ENCODE measurements at places on chromosomes 1 and 21.
A peak's percentile ranks its signal among the peaks of the same experiment; 100 is the strongest.

DNA sequence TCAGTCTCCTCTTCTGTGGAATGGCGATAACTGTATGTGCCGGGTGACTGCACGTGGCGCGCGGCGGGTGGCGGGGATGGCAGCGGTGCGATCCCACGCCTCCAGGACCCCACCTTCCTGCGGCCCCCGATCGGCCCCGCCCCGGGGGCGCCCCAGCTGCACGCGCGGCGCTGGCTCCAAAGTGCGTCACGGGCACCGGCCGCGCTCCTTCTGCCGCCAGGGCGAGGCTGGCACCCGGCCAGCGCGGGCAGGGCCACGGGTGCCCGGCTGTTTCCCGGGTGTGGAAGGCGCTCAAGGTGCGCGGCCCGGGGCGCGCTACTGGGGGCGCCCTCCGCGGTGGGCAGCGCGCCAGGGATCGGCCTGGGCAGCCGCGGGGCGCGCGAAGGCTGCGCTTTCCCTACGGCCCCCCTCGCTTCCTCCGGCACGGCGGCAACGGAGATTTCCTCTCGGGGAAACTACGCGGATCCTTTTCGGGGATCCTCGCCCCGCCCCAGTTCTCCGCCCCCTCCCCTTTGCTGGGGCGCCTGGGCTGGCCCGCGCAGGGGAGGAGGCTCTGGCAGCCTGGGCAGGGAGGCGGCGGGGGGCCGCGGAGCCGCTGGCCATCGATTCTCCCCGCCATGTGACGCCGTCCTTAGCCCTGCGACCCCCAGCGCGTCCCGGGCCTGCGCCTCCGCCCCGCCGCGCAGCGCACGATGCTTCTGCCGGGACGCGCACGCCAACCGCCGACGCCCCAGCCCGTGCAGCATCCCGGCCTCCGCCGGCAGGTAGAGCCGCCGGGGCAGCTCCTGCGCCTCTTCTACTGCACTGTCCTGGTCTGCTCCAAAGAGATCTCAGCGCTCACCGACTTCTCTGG, at the start of gene EVA1C:
EVA1C (plus strand) TSS at position 545 of the 853 bp plus-strand sequence; CDS start at position 693, 148 bp downstream.
- DNase-seq, result no peak

DNA sequence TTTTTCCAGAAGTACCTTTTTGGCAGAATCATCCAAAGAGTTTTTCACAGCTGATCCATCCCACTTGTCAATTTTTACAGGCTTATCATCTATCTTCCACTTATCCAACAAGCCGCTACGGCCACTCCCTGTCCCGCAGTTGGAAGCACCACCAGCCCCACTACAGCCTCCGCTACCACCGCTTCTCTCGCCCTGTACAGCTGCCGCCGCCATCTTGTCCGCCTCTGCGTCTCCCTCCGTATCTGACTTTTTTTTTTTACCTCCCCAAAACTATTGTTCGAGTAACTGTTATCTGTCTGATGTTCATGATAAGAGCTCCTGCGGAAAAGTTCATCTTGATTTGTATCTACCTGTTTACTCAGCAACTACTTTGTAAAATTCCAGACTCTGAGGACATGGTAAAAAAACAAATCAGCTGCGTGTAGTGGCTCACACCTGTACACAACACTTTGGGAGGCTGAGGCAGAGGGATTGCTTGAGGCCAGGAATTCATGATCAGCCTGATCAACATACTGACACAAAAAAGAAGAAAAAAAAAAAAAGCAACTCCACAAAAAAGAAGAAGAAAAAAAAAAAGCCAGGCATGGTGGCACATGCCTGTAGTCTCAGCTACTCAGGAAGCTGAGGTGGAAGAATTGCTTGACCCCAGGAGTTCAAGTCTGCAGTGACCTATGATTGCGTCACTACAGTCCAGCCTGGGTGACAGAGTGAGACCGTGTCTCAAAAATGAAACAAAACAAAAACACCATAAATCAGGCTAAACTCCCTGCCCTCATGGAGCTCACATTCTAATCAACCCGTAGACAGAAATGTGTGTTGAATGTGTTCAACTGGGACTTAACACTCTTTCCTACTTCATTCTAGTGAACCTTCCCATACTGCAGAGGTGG, 8.0 kb upstream of the EYA3 start:
- DNase-seq, result no peak

GRCh38 chr1:86912281-86912900, 1.5 kb downstream of the SELENOF start:
- DNase-seq, result no peak

DNA sequence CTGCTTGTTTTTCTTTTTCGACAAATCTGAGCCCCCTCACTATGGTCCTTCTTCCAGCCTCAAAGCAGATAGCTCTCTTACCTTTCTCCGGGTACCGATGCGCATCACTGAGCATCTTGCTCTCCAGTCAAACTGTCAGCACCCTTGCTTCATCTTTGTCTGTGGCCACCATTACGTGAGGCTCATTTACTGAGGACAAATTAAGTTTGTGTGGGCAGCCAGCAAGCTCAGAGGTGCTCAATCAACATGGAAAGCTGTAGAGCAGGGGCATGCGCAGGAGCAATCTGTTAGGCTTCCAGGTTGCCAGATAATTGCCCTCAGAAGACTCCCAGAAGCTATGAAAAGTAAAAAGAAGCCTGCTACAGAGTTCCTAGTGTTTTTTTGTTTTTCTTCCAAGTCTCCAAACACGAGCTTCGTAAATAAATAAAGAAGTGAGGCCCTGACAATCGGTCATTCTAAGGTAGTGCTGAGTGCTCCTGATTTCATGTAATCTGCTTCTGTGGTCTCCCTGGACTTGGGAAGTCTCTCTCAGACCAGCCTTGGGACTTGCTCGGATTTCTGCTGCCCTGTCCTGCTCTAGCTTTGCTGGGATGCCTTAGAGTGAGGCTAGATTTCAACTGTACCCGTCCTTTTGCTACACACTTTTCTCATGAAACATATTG, 1.8 kb downstream of the C1orf53 start:
- DNase-seq, result no peak

GRCh38 chr1:182367926-182368325, 23.7 kb downstream of the GLUL start:
- DNase-seq, result no peak

DNA sequence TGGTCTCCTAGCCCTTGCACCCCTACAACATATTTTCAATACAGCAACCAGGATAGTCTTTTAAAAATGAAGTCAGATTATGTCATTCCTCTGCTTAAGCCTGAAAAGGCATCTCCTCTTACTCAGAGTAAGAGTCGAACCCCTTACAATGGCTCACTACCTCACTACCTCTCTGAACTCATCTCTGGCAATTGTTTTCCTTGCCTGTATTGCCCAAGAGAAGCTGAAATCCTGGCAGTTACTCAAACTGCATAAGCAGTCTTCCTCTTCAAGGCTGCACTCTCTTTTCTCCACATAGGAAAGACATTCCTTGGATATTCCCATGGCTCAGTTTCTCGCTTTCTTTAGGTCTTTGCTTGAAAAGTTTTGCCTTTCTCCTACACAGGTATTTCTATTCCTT, 22.7 kb downstream of the CLDN8 start:
- DNase-seq, result no peak

DNA sequence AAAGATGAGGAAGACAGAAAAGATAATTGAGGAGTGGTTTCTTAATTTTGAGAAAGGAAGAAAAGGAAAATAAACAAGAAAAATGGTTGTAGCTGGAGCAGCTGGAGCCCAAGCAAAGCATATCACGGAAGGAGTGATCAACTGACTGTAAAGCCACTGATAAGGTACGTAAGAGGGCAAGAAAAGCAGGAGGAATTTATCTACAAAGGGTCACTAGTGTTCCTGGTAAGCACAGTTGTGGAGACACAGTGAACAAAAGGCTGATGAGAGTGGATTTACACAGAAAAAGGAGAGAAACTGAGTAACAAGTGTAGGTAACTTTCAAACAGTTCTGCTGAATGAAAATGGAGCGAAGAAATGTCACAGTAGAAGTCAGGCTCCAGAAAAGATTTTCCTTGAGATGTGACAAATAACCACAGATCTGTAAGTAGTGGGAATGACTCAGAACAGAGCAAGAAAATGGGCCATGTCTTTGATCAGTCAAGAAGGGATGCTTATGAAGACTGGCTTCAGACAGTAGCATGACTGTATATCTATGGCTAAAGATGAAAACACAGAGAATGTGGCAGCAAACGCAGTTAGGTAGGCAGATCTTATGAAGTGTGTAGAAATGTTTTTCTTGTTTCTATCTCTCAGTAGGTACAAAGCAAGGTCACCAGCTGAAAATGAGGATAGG, 45.6 kb upstream of the RBM34 start:
- no peak for DNase-seq

DNA sequence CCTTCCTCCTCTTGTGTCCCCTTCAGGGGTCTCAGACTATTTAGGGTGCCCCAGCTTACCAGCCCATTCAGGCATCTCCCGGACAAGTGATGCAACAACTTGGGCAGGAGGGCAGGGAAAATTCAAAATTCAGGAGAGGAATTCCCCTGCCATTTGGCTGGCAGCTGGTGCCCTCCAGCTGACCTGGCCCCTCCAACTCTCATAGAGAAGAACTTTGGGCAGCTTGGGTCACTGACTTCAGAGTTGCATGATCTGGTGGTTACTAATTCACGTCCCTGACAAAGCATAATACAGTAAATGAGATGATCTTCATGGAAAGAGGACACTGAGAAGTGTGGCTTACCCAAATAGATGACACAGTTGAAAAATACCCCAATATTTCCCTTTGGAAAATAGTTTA, at the start of gene FCAMR:
FCAMR (minus strand) TSS at position 15 of the 400 bp plus-strand sequence. CDS start 335 bp downstream, outside the sequence.
- no peak for DNase-seq

DNA sequence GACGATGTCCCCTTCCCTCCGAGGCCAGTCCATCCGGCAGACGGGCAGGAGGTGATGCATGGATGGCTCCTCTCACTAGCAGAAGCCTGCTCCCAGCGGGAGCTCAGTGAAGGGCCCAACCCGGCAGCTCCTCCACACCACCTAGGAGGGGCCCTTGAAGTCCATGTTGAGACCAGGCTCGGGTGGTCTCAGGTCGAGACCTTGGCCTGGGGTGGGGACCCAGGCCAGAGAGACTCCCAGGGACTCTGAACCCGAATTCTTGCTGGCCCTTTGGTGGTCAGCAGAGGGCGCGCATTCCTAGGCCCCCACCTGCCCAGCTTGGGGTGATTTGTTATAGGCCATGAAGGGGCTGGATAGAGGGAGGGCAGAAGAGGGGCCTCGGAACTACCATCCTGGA, 642 bp upstream of the NT5C1A start:
- no peak for DNase-seq

- no peak for DNase-seq
These were observed 206.4 kb upstream of the PTGFR start for GRCh38 chr1:78284354-78284753.

DNA sequence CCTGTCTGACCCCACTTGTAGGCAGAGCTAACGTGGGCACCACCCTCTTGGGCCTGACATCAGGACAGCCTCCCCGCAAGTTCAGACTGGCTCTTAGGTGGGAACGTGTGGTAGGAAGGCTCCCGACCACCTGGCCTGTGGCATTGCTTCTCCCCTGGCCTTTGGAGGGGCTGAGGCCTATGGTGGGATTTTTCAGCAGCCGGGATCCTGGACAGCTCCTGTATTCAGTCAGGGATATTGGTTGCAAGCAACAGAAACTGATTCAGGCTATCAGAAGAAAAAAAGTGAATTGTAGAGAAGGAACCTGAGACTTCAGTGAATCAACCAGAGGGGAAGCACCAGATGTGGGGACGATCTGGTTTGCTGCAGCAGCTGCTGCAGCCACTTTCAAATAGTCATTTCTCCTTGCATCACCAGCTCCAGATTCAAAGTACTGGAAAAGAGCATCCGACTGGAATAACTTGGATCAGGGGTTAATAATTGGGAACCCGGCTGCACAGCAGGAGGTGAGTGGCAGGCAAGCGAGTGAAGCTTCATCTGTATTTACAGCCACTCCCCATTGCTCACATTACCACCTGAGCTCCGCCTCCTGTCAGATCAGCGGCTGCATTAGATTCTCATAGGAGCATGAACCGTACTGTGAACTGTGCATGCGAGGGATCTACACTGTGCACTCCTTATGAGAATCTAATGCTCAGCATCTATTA, 5.9 kb downstream of the RNF186 start:
- no peak for DNase-seq

DNA sequence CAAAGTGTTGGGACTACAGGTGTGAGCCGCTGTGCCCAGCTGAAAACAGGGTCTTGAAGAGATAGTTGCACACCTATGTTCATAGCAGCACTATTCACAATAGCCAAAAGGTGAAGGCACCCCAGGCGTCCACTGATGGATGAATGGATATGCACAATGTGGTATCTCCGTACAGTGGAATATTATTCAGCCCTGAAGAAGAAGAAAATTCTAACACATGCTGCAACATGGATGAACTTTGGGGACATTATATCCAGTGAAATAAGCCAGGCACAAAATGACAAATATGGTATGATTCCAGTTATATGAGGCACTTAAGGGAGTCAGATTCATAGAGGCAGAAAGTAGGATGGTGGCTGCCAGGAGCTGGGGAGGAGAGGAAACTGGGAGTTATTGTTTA, 137.6 kb upstream of the WNT4 start:
- DNase-seq, result no peak

GRCh38 chr1:231800108-231800507, 173.5 kb downstream of the DISC1 start:
- DNase-seq, result peak; percentile 71

GRCh38 chr1:36211841-36212240, 12.4 kb upstream of the THRAP3 start:
- no peak for DNase-seq

DNA sequence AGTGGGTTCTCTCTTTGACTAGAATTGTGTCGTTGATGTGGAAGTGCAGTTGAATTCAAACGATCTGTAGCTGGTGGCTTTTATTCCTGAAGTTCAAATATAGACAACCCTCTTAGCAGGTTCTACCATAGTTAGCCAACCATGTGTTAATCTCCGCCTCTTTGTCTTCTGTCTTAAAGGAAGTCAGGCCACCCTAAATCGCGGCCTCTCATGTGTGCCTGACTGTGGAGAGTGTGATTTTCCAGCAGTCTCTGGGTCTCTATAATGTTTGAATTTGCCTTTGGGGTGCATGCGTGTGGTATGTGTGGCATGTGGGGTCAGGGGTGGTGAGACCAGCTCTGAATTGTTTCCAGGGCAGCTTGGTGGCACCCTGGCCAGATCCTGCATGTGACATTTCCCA, 244.9 kb downstream of the DISC1 start:
- no peak for DNase-seq

- peak; percentile 71 for DNase-seq
These were observed 7.5 kb upstream of the WNT3A start for GRCh38 chr1:227999056-227999930.

- no peak for DNase-seq
These were observed 109.9 kb downstream of the SPAG17 start for GRCh38 chr1:118075116-118075515.

- no peak for DNase-seq
These were observed 101.4 kb upstream of the PDE4B start for GRCh38 chr1:65691152-65691900.

Data from NCI-H1092 treated with DMSO at 0.1 percent for 48 hours (cell line).